Epithelial cell of proximal tubule (primary cell): ENCODE measurements at places on chromosomes 7 and 10. TPM values are rescaled to one million over a fixed set of nuclear protein-coding genes. Genes with fewer than 3 reads are reported as not detected.

GRCh38 chr10:80158598-80159127 is 26.1 kb downstream of the PLAC9 start:
- peak; percentile 70 for DNase-seq

Gene JAKMIP3
- under 0.01 TPM in 1 of 2 replicates, not detected in the other for total RNA-seq

GRCh38 chr7:44438816-44439215 is 51.6 kb downstream of the NUDCD3 start:
- DNase-seq = no peak

Gene CLRN3
- not detected in 2 replicates for total RNA-seq

Gene ZNF727
- total RNA-seq = not detected in 2 replicates

Gene CFAP69
- total RNA-seq = 0.29 and 0.51 TPM in 2 replicates

Gene ECD
- total RNA-seq = 26.0 and 38.8 TPM in 2 replicates

Gene ELFN1
- total RNA-seq = 0.14 and 0.23 TPM in 2 replicates

DNA sequence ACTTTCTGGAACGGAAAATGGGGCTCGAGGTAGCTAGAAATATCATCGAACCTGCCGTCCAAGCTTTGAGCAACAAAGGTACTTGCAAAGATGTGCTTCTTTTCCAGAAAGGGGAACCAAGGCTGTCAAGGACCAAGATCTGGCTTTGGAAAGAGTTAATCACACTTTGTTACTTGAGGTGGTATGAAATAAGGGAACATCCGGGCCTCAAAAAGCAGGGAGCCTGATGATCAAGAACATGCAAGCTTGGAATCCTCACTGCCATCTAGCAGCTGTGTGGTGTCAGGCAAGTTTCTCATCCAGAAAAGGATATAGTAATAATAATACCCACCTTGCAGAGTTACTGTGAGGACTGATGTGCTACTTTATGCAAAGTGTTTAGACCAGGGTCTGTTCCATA is 329.5 kb downstream of the GRID1 start:
- DNase-seq = no peak

GRCh38 chr7:52959336-52959735 is 76.1 kb upstream of the POM121L12 start:
- no peak for DNase-seq

DNA sequence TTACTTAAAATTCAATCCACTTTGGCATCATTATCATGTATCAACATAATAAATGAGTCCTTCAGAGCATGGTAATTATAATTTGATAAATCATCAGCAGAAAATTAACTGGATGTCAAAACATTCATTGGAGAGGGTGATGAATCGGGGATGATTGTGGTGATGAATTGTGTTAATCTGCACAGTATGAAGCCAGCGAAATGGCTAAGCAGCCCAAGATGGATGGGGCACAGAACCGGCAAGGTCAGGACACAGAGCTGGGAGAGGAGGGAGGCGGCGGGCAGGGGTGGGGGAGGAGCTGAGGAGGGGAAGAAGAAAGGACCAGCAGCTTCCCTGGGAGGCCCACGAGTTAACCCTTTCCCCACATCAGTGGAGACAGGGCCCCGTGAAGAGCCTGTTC is 536.1 kb downstream of the LRMDA start:
- DNase-seq = no peak

GRCh38 chr7:45597286-45597984 is 23.3 kb downstream of the ADCY1 start:
- DNase-seq = no peak

Gene ADAMTS14
- 1.3 and 1.4 TPM in 2 replicates for total RNA-seq

Gene CPA2
- total RNA-seq = 0.14 TPM in 1 of 2 replicates, not detected in the other

GRCh38 chr10:20893297-20893696 is 3.8 kb downstream of the NEBL start:
- DNase-seq = no peak

DNA sequence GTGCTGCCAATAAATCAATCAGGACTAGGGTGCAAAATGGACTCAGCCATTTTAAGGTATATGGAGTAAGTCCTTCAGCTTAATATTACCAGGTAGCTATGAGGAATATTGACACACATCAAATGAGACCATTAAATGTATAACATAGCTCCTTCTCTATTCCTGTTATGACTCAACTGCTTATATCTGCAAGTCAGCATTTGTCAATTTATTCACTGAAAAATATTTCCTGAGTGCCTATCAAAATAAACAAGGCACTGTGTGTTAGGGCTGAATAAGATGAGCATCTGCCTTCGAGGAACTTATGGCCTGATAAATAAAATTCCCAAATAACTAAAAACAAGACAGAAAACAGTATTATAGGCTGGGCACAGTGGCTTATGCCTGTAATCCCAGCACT is 113.8 kb downstream of the CDK6 start:
- no peak for DNase-seq

DNA sequence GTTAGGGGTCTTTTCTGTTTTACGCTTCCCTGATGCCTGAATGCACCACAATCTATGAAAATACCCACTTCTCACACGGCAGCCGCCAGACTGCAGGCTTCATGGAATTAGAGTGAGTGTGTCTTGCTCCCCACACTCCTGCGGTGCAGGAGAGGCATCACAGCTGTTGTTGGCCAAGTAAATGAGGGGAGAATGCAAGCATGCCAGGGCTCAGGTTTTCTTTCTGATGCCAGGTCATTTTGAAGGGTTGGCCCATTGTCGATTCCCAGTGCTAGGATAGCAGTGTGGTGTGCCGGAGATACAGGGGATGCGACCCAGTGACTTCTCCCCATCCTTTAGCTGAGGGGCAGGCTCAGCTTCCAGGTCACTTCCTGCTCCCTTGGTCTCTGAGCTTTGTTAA is 16.3 kb downstream of the CXCL12 start:
- DNase-seq = no peak

DNA sequence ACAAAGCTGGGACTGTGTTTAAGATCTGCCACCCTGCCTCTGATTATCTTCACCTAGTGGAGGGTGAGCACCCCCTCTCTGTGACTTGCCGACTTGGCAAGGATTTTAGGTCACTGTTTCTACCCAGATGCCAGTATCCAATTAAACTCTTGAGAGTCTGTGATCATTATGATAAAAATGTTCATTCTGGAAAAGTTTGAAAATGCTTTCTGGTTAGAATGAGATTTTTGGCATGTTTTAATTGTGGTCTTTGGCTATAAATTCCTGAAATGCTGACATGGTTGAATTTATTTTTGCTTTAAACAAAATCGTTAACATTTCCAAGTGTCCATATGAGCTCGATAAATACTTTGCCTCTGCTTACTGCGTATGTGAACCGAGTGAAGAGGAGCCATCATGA is 221.4 kb downstream of the BICC1 start:
- no peak for DNase-seq

- DNase-seq = no peak
Measured at GRCh38 chr10:17385066-17385465, 69.3 kb downstream of the ST8SIA6 start.
